GM23248 (cell line): ENCODE measurements at places on chromosomes 5 and 9. TPM values are rescaled to one million over a fixed set of nuclear protein-coding genes. Genes with fewer than 3 reads are reported as not detected.

DNA sequence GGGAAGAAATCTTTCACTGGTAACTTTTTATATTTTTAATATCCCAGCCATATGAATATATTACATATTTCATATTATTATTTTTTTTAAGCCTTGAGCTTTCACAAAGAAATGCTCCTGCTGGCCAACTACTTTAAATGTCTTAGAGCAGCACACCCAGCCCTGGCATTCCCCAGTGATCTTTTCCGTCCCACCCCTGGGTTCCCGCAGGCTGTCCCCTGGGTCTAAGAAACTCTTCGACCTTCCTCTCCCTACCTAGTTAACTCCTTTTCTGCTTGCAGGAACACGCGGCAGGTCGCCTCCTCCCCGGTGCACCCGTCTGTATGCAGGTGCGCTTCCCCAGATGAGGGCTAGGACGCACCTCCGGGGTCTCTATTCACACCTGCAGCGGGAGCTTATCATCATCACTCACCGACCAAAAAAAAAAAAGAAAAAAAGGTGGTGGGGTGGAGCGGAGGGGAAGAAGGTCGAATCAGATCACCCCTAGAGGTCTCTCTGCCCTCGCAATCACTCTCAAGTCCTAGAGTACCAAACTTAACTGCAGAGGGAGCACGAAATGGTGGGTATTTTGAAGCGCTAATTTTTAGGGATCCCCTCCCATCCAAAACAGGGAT is 696 bp downstream of the ZFP62 start:
- H3K4me1 ChIP-seq: peaks cover 4% of the 10 kb centered on the region; the same call in 1 of the 2 replicates
- peak; percentile 49 for DNase-seq
- H3K36me3 ChIP-seq: no peaks in the 10 kb centered on the region
- H3K4me3 ChIP-seq: peak overlapping the region; percentile 96
- H3K27ac ChIP-seq: peak overlapping the region; percentile 67
- H3K27me3 ChIP-seq: no peaks in the 10 kb centered on the region

DNA sequence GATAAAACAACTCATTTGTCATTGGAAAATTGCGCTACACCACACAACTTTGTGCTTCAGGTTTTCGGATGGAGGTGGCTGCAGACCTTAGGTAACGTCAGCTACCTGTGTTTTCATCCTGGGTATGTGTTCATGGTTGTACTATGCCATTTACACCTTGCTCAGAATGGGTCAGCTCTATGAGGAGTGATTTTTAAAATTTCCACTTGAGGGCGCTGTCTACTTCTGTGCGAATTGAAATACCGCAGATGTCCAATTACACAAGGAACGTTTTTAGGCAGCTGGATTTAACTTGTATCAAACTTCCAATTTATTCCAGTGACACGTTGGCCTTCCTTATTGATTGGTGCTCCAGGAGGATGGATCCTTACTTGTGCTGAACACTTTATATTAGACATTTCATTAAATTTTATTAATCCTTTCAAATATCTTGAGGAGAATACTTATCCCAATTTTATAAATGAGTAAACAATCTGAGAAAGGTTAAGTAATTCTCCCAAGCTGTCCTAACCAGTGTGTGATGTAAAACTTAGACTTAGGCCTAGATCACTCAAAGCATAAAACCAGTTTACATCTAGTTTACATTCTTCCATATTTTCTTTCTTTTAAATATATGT is 23.4 kb downstream of the DMRTA1 start:
- H3K4me1 ChIP-seq: no peaks in the 10 kb centered on the region
- H3K27ac ChIP-seq: no peak overlapping the region
- peaks cover 26% of the 10 kb centered on the region; the same call in 1 of the 2 replicates for H3K27me3 ChIP-seq
- H3K36me3 ChIP-seq: no peaks in the 10 kb centered on the region
- H3K4me3 ChIP-seq: no peak overlapping the region

GRCh38 chr5:119343766-119344165 is 12.1 kb upstream of the TNFAIP8 start:
- no peaks in the 10 kb centered on the region for H3K27me3 ChIP-seq
- H3K36me3 ChIP-seq: no peaks in the 10 kb centered on the region
- no peak overlapping the region for H3K4me3 ChIP-seq
- no peak overlapping the region for H3K27ac ChIP-seq

GRCh38 chr9:127898433-127899127 is 823 bp downstream of the ST6GALNAC6 start:
- peak overlapping the region; percentile 97 for H3K27ac ChIP-seq
- peak overlapping the region; percentile 89 for H3K4me3 ChIP-seq
- DNase-seq: peak; percentile 94
- H3K36me3 ChIP-seq: peaks cover 21% of the 10 kb centered on the region; the same call in 1 of the 2 replicates
- peaks cover 34% of the 10 kb centered on the region for H3K4me1 ChIP-seq

GRCh38 chr9:114078781-114079156 is 669 bp upstream of the AMBP start:
- H3K4me1 ChIP-seq: no peaks in the 10 kb centered on the region
- no peak overlapping the region for H3K4me3 ChIP-seq
- H3K36me3 ChIP-seq: no peaks in the 10 kb centered on the region
- H3K27ac ChIP-seq: no peak overlapping the region

- no peak overlapping the region for H3K4me3 ChIP-seq
- H3K27me3 ChIP-seq: no peaks in the 10 kb centered on the region
- H3K4me1 ChIP-seq: no peaks in the 10 kb centered on the region
- no peaks in the 10 kb centered on the region for H3K36me3 ChIP-seq
- no peak for DNase-seq
These were observed 94.8 kb downstream of the ATP10B start for GRCh38 chr5:160757194-160757593.

- no peaks in the 10 kb centered on the region for H3K27me3 ChIP-seq
- H3K27ac ChIP-seq: no peak overlapping the region
- no peaks in the 10 kb centered on the region for H3K4me1 ChIP-seq
- peak; percentile 46 for DNase-seq
- H3K4me3 ChIP-seq: no peak overlapping the region
These were observed 555.1 kb upstream of the ADAMTS16 start for GRCh38 chr5:4584982-4585381.

The CCDC180 gene
- 0.11 and 0.51 TPM in 2 replicates for total RNA-seq

The TMEM171 gene
- total RNA-seq: 5.8 and 6.7 TPM in 2 replicates

The ANGPTL2 gene
- total RNA-seq: 9.0 and 12.3 TPM in 2 replicates
